ENCODE measurements at places on chromosomes 7 and 10. TPM values are rescaled to one million over a fixed set of nuclear protein-coding genes. Genes with fewer than 3 reads are reported as not detected.

FAM180A gene
- 24.9 TPM for total RNA-seq

ODAD2 gene
- total RNA-seq = 3.5 TPM

COL13A1 gene
- 35.9 TPM for total RNA-seq

GIMAP6 gene
- total RNA-seq = 0.25 TPM

C10orf53 gene
- total RNA-seq = under 0.01 TPM

EPHA1 gene
- 0.33 TPM for total RNA-seq

INSYN2A gene
- total RNA-seq = 0.11 TPM

EN2 gene
- total RNA-seq = not detected

RFC2 gene
- 15.6 TPM for total RNA-seq

ABCC2 gene
- total RNA-seq = 0.75 TPM

PPIF gene
- 37.3 TPM for total RNA-seq

WNT8B gene
- not detected for total RNA-seq

ZC3HAV1L gene
- total RNA-seq = 9.5 TPM

FAM25A gene
- not detected for total RNA-seq

GRM3 gene
- not detected for total RNA-seq

SLC39A12 gene
- total RNA-seq = under 0.01 TPM
